ENCODE measurements at places on chromosomes 6 and 20.

DNA sequence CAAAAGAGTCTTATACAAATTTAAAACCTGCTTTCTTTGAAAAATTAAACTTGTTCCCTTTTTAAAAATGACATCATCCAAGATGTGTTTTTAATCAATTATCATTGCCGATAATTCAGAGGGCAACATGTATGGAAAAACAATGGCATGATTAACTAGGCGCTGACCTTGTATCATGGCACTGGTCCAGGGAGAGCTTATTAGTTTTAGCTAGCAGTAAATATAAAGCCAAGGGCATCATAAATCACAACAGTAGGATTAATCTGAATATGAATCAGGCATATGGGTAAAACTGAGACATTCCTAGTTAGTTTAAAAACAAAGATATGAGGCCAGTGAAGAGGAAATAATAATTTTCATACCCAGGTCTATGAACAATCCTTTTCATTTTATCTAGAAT is 374.0 kb downstream of the HDGFL1 start:
- no peak for DNase-seq

- DNase-seq, result no peak
Observed at GRCh38 chr6:168387426-168387825, 53.6 kb upstream of the SMOC2 start.

- DNase-seq, result no peak
Observed at GRCh38 chr20:53750827-53751619, 157.4 kb upstream of the ZNF217 start.

- DNase-seq, result no peak
Observed at GRCh38 chr6:30684386-30685156, 1.9 kb downstream of the PPP1R18 start.

DNA sequence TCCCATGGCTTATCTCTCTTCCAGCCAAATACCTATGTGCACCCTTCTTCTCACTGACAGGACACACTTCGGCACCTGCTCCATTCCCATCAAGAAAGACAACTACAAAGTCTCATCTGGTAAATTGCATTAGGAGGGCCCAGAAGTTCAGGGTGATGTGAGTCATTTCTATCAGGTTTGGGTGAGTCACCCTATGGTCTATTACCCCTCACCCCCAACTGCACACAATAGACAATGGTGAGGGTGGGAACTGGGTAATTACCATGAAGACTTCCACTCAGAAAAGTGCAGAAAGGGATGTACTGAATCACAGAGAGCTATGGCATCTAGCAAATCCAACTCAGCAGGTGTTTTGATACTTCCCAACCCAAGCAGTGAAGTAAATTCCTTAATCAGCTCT is 54.8 kb downstream of the OPN5 start:
- no peak for DNase-seq

DNA sequence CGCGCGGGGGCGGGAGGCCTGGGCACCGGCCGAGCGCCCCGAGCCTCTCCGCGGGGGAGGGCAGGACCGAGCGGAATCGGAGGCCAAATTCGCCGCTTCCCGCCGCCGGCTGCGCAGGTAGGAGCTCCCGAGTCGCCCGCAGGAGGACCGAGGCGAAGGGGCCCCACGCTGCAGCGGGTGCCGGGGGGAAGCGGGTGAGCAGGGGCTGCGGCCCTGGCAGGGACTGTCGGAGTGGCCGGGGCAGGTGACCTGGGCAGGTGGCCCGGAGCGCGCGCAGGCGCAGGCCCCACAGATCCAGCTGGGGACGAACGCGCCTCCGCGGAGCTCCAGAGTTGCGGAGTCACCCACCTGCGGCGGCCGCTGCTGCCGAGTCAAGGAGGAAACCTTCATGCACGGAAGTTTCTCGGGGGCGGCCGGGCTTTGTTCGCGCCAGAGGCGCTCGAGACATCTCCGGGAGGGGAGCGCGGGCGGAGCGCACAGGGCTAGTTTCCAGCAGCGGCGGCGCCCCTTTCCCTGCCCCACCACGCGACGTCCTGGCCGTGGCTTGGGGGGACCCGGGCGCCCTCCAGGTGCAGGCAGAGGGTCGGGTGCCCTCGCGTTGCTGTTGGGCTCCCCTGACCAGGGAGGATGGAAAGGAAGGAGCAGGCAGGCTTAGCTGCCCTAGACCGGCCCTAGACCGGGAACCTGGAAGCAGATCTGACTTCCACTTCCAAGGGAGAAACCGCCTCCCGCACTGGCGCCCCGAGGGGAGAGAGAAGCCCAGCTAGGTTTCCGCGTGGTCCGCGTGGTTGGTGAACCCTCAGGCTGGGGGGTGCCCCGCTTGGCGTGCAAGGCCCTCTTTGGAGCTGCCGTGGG is 590 bp downstream of the SLCO4A1 start:
- peak; percentile 48 for DNase-seq

DNA sequence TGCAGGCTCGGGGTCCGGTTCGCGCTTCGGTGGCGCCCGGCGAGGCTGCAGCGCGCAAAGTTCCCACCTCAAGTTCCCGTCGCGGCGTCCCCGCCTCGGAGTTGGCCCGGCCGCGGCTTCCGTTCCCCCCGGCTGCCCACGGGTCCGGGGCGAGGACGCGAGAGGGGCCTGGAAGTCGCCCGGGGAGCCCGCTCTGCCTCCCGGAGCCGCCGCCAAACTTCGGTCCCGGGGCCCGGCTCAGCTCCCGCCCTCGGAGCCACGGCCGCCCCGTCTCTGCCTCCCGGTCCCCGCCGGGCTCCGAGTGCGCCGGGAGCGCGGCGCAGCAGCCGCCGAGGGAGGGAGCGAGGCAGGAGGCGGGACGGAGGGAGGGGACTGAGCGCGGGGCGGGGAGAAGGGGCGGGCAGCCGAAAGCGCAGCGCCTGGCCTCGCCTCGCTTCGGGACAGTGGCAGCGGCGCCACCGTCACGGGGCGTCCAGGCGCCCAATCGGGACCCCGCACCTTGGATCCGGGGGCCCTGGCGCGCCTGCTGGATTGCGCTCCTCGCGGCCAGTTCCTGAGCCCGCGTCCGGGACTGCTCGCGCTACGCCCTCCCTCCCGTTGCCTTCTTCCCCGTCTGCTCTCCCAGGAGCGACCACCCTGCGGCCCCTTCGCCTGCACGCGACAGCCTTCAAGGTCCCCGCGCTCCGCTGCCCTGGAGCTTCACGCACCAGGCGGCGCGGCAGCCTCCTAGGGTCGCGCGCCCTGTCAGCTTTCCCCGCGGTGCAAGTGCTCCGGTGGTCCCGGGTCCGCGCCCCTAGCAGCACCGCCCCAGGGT is at the start of gene KCNG1:
KCNG1 (minus strand) TSS at position 305 of the 814 bp plus-strand sequence. CDS start 12,769 bp downstream, outside the sequence.
- peak; percentile 94 for DNase-seq

GRCh38 chr6:47277702-47278101 is 32.0 kb downstream of the TNFRSF21 start:
- no peak for DNase-seq

Measured in kidney (tissue), 22 donors.